ENCODE measurements at places on chromosomes 7 and 10.

GRCh38 chr7:46786221-46786954, 795.5 kb downstream of the TNS3 start:
- no peak for DNase-seq

GRCh38 chr7:20260223-20260622, 43.0 kb upstream of the MACC1 start:
- DNase-seq: no peak

DNA sequence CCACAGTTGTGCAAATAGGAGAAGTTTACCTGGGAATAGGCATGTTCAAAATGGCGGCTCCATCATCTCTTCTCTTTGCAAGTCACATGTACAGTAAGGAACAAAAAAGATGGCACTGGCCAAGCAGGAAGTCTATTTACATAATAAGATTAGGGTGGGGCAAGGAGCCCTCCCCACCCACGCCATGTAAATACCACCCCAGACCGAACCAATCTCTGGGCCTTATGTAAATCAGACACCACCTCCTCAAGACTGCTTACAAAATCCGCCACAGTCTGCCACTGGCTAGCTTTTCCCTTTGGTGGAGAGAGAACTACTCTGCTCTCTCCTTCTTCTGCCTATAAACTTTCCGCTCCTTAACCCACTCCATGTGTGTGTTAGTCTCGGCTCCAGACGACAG, 1496.3 kb downstream of the REEP3 start:
- no peak for DNase-seq

- DNase-seq: no peak
These were observed 47.2 kb downstream of the NEURL1 start for GRCh38 chr10:103540722-103541121.

GRCh38 chr10:124592736-124593430, 131.3 kb downstream of the LHPP start:
- no peak for DNase-seq

GRCh38 chr10:5070648-5071410, 23.4 kb upstream of the AKR1C3 start:
- no peak for DNase-seq

Data from stimulated activated CD4-positive, alpha-beta T cell treated with anti-CD3 and anti-CD28 coated beads, Interleukin-2, amount 100 ng/mL, for 4 hours (primary cell).